Ureter (tissue), 1 donor: ENCODE measurements at places on chromosomes 3 and 15.

DNA sequence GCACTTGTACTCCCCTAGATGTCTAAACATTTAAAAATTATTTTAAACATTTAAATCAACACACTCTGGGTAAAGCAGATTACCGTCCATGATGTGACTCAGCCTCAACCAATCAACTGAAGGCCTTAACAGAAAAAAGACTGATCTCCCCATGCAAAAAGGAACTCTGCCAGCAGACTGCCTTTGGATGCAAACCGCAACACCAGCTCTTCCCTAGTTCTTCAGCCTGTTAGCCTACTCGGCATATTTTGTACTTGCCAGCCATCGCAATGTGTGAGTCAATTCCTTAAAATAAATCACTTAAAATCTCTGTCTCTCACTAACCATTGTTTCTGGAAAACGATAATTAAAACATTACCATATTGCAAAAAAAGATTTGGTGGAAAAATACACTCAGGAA, 375.9 kb downstream of the RSL24D1 start:
- DNase-seq: no peak

DNA sequence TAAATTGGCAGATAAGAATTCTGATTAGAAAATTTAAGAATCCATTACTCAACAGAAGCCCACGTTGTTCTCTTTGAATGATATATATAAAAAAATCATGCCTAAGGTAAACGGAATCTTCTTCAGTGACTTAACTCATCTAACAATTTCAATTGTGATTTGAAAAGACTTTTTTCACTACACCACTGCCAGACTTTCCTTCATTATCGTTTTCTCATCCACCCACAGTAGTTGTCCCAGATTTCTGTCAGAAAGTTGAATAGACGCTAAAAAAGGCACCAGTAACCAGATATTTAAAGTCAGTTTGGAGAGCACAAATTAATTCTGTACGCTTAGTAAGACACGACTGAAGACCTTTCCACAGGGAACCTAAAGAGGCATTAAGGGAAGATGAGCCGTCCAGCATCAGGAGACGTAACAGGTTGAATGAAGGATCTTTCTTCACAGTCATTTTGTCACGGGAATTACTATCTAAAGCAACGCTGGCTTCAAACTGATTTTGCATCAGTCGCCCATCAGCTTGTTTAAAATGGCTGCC, 1.3 kb downstream of the HIGD1A start:
- no peak for DNase-seq

- no peak for DNase-seq
Observed at GRCh38 chr3:32395496-32395895, 3.8 kb downstream of the CMTM7 start.

DNA sequence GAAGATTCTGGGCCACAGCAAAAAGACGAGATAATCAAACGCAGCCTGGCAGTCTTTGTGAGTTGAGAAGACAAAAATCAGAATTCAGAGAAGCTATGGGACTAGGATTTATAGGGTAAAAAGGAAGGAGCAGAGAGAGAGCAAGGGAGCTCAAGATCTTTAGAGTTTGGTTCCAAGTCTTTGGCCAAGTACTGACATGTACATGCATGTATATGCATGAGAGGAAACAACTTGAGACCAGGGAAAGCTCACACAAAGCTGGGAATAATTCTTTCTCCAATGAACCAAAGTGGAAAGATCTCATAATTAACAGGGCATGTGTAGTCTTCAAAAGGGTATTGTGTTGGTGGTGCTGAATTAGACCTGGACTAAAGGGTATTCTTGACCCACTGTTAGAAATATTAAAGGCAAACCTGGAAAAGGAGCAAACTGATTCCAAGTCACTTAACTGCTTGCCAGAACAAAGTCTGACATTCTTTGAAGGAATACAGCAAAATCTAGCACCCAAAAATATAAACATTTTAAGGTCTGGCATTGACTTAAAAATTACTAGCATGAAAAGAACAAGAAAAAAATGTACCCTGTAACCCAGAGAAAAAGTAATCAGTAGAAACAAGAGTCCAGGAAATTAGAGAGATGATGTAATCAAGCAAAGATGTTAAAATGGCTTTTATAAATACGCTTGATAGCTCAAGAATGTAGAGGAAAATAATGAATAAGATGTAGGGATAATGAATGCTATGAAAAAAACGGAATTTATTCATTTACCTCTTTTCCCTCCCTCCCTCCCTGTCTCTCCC, 226.0 kb upstream of the CGNL1 start:
- no peak for DNase-seq

GRCh38 chr3:27673701-27674100, 48.4 kb downstream of the EOMES start:
- DNase-seq: no peak

GRCh38 chr3:190972840-190973270, 110.4 kb upstream of the GMNC start:
- no peak for DNase-seq

GRCh38 chr3:111926266-111926676, 52.6 kb upstream of the ABHD10 start:
- no peak for DNase-seq
